T-cell (primary cell): ENCODE measurements at places on chromosomes 3 and 15. TPM values are rescaled to one million over a fixed set of nuclear protein-coding genes. Genes with fewer than 3 reads are reported as not detected.

GRCh38 chr15:91854639-91854990 is 1.1 kb downstream of the SLCO3A1 start:
- peaks cover 53% of the 10 kb centered on the region for H3K4me1 ChIP-seq
- peak overlapping the region; percentile 54 for H3K4me3 ChIP-seq
- H3K36me3 ChIP-seq = no peaks in the 10 kb centered on the region
- H3K27me3 ChIP-seq = no peaks in the 10 kb centered on the region

DNA sequence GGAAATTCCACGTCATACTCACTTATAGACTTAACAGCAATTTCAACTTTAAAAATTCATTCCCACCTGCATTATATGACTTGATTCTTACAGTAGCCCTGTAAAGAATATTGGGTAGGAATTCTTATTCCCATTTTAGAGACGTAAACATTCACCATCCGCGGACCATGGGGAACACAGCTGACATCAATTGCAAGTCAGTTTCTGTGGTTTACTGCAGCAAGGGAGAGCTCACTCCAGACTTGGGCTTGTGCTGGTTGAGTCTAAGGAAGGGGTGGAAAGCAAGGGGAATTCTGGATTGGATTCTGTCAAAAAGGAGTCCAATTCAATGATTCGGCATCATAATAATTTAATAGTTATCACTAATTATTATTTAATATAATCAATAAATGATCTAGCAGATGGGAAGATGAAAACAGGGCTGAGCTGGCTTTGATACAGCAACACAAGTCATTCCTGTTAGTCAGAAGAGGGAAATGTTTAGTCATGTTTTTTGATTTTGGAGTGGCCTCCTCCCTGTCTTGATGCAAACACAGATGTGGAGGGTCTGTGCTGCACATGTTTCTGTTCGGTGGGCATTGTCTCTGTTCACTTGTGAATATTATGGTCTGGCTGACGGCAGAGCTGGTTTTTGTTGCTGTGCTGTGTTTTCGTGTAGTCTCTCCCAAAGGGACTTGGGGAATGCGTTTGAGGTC is 9.7 kb downstream of the LIPC start:
- H3K4me3 ChIP-seq = no peak overlapping the region
- no peak overlapping the region for H3K27ac ChIP-seq
- H3K27me3 ChIP-seq = no peaks in the 10 kb centered on the region
- DNase-seq = no peak

DNA sequence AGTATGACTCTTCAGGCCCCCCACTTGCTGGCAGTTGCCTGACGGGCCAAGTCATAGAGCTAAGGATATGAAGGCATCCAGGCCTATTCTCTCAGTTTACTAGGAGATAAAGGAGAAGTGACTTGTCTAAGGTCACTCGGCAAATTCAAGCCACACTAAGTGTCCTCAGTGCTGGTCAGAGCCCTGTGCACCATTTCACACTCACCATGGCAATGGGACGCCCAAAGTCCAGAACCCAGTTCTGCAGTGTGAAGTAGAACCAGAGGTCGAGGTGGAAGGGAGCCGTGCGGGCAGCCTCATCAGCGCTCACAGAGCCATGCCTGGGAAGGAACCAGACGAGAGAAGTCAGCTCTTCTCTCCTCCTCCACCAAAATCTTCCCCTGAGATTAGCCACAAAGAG is 11.2 kb downstream of the CLN6 start:
- H3K4me1 ChIP-seq = no peaks in the 10 kb centered on the region
- no peaks in the 10 kb centered on the region for H3K27me3 ChIP-seq
- no peak overlapping the region for H3K27ac ChIP-seq
- no peaks in the 10 kb centered on the region for H3K36me3 ChIP-seq

Gene PRRT3
- total RNA-seq = 10.2 TPM

- H3K36me3 ChIP-seq = no peaks in the 10 kb centered on the region
- no peaks in the 10 kb centered on the region for H3K27me3 ChIP-seq
- H3K27ac ChIP-seq = no peak overlapping the region
- no peak overlapping the region for H3K4me3 ChIP-seq
Measured at GRCh38 chr3:98827221-98827920, 64.2 kb downstream of the ST3GAL6 start.

GRCh38 chr15:36879568-36880222 is 220.7 kb downstream of the MEIS2 start:
- no peak for DNase-seq
- no peaks in the 10 kb centered on the region for H3K36me3 ChIP-seq
- H3K27ac ChIP-seq = no peak overlapping the region
- H3K4me1 ChIP-seq = peaks cover 11% of the 10 kb centered on the region
- no peak overlapping the region for H3K4me3 ChIP-seq

DNA sequence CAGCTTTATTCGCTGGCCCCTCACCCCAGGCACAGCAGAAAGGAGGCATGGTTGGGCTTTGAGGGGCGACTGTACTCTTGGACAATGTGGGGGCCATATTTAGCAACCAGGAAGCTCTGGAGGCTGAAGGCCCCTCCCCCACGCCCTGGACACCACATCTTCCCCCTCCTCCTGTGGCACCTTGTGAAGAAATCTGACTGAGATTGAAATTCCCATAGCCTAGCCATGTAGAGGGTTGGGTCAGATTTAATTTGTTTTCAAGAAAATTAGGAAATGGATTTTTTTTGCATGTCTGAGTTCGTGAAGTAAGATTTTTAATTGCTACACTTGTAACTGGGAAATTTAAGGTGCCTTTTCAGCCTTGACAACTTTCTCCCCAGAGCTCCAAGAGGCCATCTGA is 24.5 kb downstream of the FSD2 start:
- H3K4me1 ChIP-seq = no peaks in the 10 kb centered on the region
- peaks cover 4% of the 10 kb centered on the region for H3K27me3 ChIP-seq
- no peaks in the 10 kb centered on the region for H3K36me3 ChIP-seq
- H3K27ac ChIP-seq = no peak overlapping the region

Gene SEC22A
- 20.5 TPM for total RNA-seq

DNA sequence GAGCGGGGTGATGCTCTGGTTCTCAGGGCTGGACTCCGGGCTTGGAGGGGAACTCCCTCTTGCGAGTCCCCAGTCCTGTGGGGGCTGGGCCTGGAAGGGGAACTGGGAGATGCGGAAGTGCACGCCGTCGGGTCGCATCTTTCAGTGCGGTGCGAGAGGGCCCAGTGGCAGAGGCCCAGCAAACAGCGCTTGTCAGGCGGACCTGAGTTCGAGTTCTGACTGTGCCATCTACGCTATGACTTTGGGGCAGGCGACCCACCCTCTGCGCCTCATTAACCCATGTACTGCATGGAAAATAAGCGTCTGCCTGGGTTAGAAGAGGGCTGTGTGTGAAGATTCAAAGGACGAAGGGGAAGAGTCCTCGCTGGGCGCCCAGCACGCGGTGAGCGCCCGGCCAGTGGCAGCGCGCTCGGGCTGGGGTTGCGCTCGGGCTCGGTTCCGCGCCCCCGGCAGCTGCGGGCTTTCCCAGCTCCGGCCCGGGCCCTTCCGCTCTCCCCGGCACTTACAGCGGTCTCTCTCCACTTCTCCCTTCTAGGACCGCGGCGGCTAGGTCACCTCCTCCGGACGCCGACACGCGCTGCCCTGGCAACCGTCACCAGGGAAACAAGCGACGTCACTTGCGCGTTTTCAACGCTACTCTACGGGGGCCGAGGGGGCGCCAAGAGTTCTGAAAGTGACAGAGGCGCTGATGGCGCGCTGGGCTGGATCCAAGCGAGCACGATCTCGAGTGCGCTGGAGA is at the start of gene CCDC13:
Gene CCDC13, minus strand, starts transcription at position 584 of the 739 bp plus-strand sequence. CDS start 14,908 bp downstream, outside the sequence.
- peak; percentile 77 for DNase-seq
- no peaks in the 10 kb centered on the region for H3K4me1 ChIP-seq
- peak within 1 kb of the TSS; percentile 41 for H3K27ac ChIP-seq

DNA sequence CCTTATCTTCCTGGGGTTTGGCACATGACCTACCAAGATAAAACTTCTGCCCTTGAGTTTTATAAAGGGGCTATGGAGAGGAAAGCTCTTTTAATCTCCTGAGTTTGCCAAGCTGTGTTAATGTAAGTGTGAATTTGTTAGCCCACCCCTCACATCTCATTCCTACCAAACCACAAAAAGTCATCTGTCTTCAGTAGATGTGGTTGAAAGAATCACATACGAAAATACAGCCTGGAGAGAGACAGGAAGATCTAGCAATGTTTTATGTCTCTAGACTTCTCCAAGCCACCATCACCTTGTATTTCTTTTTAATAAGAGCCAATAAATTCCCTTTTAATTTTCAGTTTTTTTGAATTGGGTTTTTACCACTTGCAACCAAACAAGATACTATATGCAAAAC is 68.9 kb upstream of the ZNF280D start:
- no peaks in the 10 kb centered on the region for H3K4me1 ChIP-seq
- H3K27ac ChIP-seq = no peak overlapping the region
- H3K36me3 ChIP-seq = no peaks in the 10 kb centered on the region
- no peak for DNase-seq
- no peak overlapping the region for H3K4me3 ChIP-seq
- no peaks in the 10 kb centered on the region for H3K27me3 ChIP-seq

Gene C3orf20
- total RNA-seq = 0.45 TPM
